ENCODE measurements at places on chromosomes 13 and 19. TPM values are rescaled to one million over a fixed set of nuclear protein-coding genes. Genes with fewer than 3 reads are reported as not detected.

Gene ZNF382
- total RNA-seq = 5.6 TPM

Gene ZNF726
- 3.8 TPM for total RNA-seq

- DNase-seq = no peak
Observed at GRCh38 chr19:681029-682019, 5.1 kb downstream of the FSTL3 start.

DNA sequence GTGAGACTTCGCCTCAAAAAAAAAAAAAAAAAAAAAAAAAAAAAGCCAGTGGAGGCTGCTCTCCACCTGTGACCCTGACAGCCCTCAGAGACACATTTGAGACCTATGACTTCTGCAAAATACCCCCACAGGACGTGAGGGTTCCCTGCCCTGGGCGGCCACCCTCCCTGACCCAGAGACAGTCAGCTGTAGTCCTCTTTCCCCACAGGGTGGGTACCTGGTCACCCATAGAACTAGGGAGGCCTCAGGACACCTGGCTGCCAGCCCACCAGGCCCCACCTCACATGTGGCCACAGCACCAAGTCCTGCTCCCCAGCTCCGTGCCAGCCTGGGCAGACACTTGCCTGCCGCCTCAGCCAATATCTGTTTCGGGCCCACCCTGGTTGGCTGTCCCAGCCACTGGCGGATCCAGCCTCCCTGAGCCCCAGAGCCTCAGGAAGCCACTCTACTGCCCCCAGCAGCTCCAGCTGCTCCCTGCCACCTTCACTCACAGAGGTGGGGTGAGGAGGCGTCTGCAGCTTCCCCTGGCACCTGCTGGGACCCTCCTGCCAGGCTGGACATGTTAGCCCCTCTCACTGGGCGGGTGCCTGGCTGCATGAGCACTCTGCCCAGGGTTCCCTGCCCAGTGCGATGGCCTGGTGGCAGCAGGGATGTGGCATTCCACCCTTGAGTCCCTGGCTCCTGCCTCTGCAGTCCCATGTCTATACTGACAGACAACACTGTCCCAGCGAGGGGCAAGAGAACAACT, 6.9 kb downstream of the MKNK2 start:
- DNase-seq = no peak

DNA sequence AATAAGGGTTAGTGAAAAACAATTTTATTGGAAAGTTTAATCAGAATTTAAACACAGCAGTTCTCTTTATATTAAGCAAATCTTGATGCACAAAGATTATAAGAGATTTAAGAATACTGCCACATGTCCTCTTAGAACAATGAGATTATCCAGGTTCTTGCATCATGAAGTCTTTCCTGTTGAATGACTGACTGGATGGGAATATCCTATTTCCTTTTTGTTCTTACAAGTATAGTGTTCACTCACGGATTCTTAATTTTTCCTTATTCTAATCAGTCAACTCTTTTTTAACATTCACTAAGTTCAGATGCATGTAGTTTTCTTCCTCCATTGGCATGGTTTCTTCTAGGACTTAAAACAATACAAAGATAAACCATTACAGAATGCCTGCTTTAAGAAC, 10.1 kb downstream of the URI1 start:
- DNase-seq = no peak

All from renal cortical epithelial cell (primary cell).